Breast epithelium (tissue), 4 donors: ENCODE measurements at places on chromosomes 1 and 21. TPM values are rescaled to one million over a fixed set of nuclear protein-coding genes. Genes with fewer than 3 reads are reported as not detected.

Gene ITLN2
- total RNA-seq, result not detected

Gene LHX8
- not detected for total RNA-seq

- H3K36me3 ChIP-seq, result no peaks in the 10 kb centered on the region
- no peak for DNase-seq
- H3K27me3 ChIP-seq, result peaks cover 2% of the 10 kb centered on the region
- H3K4me1 ChIP-seq, result no peaks in the 10 kb centered on the region
- H3K27ac ChIP-seq, result peak overlapping the region; percentile 25
- peak overlapping the region; percentile 55 for H3K4me3 ChIP-seq
Measured at GRCh38 chr1:215083383-215083961, 935 bp downstream of the KCNK2 start.

DNA sequence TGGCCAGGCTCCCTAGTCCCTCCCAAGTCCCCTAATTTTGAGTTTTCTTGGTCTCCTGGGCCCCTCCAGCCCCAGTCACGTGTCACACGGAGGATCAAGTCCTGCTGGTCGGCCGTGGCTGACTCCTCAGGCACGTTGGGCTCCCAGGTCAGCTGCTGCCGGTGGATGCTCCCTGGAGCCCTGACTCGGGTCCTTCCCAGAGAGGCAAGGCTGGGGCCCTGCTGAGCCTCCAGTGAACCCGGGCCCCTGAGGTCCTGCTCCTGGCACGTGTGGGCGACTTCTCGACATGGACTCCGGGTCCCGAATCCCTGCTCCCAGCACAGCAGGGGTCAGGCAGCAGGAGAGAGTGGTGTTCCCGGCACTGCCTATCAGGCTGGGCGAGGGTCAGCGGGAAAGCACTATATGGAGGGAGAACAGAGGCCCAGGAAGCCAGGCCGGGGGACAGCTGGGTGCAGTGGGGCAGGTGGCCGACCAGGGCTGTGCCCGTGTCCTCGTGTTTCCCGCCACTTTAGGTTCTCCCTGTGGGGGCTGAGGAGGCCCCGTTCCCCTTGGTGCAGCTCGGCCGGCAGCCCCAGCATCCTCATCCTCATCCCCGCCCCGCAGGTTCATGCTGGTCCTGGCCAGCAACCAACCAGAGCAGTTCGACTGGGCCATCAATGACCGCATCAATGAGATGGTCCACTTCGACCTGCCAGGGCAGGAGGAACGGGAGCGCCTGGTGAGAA is 13.2 kb downstream of the TMEM240 start:
- H3K4me3 ChIP-seq, result no peak overlapping the region
- no peaks in the 10 kb centered on the region for H3K36me3 ChIP-seq
- no peak overlapping the region for H3K27ac ChIP-seq
- no peaks in the 10 kb centered on the region for H3K4me1 ChIP-seq
- DNase-seq, result no peak

DNA sequence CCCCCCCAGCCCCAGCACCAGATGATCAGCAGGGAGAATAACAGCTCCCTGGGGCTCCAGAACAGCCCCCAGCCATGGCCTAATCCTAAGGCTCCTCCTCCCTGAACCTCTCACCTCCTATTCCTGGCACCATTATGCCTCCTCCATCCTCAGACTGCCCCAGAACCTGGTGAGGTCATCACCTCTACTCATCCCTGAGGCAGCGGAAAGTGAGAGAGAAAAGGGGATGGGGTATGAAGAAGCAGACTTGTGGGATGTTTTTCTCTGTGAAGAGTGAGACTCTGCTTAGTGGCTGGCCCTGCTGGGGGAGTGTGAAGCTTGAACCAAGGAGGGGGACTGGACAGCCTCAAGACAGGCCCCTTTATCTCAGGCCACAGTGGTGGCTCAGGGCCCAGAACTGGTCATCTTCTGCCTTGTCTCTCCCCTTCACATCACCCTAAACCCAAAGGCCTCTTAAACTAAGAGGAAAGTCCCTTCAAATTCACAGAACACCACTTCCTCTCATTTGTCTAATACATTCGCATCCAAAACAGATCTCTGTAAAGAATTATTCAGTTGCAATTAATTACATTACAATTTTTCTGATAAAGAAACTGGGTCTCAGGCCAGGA is 2.2 kb upstream of the PPM1J start:
- no peak overlapping the region for H3K4me3 ChIP-seq
- no peaks in the 10 kb centered on the region for H3K27me3 ChIP-seq
- no peak for DNase-seq
- H3K27ac ChIP-seq, result no peak overlapping the region
- peaks cover 5% of the 10 kb centered on the region for H3K4me1 ChIP-seq
- H3K36me3 ChIP-seq, result no peaks in the 10 kb centered on the region
